ENCODE measurements at places on chromosomes 5 and 9.

GRCh38 chr5:113546703-113547183, 33.2 kb downstream of the YTHDC2 start:
- DNase-seq, result no peak

DNA sequence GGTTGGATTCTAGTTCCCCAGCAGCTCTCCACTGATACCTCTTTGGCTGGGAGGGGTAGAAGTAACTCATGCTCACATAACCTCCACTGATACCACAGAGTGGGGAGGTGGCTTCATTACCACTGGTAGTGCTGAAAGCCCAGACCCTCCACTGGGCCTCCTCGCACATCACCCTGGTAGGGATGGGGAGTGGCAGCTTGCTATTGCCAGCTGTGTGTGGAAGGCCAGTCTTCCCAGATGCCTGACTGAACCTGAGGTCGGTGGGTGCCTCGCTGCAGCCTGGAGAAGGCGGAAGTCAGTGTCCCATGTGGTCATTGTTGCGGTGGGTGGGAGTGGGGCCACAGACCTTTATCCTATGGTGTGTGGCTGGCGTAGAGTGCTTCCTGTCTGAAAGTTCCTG, 138.0 kb downstream of the TAF11L14 start:
- DNase-seq, result no peak

- no peak for DNase-seq
Measured at GRCh38 chr5:952597-953271, 55.9 kb upstream of the NKD2 start.

GRCh38 chr5:99019254-99019653, 90.4 kb upstream of the CHD1 start:
- no peak for DNase-seq

DNA sequence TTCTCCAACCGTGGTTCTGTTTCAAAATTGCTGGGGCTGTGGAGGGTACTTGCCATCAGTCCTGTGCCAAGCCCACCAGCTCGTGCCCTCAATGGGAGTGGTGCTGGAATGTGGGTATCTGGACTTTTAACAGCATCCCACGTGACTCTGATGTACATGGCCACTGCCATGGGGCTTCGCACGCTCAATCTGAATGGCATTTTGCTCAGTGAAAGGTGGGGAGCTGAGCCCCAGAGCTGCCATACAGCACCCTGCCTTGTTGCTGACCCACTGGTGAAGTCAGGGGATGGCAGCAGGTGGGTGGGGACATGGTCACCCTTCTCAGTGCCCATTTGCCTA, 16.6 kb upstream of the SYNPO start:
- no peak for DNase-seq

DNA sequence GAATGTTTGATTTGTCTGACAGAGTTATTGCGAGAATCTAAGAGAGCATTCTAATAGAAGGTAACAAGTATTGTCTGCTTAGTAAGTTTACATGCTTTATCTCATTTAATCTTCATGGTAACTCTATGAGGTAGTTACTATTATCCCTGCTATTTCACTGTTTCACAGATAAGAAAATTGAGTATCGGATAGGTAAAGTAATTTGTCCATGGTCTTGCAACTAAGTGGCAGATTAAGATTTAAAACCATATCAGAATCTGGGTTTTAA, 118.2 kb downstream of the SNCAIP start:
- no peak for DNase-seq

- no peak for DNase-seq
Measured at GRCh38 chr5:101425339-101425859, 522.3 kb upstream of the ST8SIA4 start.

DNA sequence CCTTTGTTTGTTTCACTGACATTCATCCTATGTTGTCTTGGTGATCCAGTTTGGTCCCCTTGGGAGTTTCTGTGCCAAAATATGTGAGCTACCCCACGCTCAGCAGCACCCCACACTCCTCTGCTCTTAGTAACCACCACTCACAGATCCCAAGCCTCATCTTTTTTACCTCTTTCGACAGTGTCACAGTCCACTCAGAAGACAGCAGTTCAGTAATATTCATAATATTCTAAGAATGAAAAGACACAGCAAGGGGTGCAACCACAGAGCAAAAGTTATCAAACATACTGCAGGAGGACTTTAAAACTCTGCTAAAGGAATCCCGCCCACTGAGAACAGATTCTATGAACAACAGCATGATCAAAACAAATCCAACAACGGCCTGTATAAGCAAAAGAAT, 28.2 kb downstream of the RNF130 start:
- no peak for DNase-seq

DNA sequence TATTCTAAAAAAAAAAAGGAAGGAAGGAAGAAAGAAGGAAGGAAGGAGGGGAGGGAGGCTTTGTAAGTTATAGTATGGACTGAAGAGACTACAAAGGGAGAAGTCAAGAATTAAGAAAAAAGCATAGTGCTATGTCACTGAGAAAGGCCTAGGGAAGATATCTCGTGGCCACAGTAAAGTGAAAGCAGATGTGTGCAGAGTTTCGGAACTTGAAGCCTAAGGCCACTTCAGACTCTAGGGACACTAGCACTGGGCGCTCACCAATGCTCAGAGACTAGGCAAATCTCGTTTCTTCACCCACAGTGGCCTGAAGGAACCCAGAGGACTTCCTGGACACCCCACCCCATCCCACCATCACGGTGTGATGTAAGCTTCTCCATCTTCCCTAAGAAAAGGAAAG, 181.4 kb upstream of the TRPM3 start:
- no peak for DNase-seq

- no peak for DNase-seq
Measured at GRCh38 chr5:155554500-155554899, 540.9 kb downstream of the KIF4B start.

GRCh38 chr5:133885566-133885965, 82.9 kb downstream of the C5orf15 start:
- DNase-seq, result no peak

- DNase-seq, result no peak
Measured at GRCh38 chr5:107549567-107549966, 121.2 kb downstream of the EFNA5 start.

DNA sequence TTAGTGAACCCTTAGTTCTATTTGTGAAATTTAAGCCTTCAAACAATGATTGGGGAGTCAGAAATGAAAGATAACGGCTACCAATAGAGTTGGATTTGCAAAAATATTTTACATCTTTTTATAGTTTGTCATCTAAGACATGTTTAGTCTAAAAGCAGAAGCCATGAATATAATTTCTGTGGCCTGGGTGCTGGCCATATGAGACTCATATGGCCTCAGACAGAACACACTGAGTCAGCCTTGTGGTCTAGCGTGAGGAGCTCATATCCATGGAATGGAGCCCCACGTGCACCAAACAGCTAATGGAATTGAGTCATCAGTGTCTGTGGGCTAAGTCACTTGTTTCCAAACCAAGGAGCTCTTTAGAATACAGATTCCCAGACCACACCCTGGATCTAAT, 240.7 kb upstream of the NREP start:
- DNase-seq, result no peak

GRCh38 chr5:150186137-150186536, 3.7 kb upstream of the SLC6A7 start:
- no peak for DNase-seq

DNA sequence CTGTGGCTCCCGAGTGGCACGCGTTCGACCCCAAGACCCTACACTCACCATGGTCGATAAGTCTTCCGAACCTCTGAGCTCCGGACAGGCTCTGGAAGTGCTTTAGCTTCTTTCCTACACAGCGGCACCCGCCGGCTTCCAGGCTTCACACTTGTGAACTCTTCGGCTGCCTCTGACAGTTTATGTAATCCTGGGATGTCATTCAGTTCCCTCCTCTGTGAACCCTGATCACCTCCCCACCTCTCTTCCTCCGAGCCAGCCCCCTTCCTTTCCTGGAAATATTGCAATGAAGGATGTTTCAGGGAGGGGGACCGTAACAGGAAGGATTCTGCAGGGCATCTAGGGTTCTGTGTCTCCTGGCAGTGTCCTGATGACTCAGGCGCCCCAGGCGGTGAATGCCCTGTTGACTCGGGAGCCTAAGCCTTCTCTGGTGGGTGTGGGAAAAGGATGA, at the start of gene CD14:
CD14 (minus strand) TSS at position 155 of the 451 bp plus-strand sequence; CDS start at position 51, 104 bp downstream.
- DNase-seq, result no peak

GRCh38 chr5:133489632-133490031, 122.7 kb downstream of the FSTL4 start:
- no peak for DNase-seq

Measured in activated naive CD8-positive, alpha-beta T cell treated with anti-CD3 and anti-CD28 coated beads, Interleukin-2, amount 10 ng/mL, durations not matched to agents 7 days and 5 days (primary cell).